Stomach (tissue), 19 donors: ENCODE measurements at places on chromosomes 3 and 15. TPM values are rescaled to one million over a fixed set of nuclear protein-coding genes. Genes with fewer than 3 reads are reported as not detected.

KCNMB2 gene
- not detected for total RNA-seq

HAPLN3 gene
- total RNA-seq = 33.9 TPM

ARGFX gene
- not detected for total RNA-seq

ITPR1 gene
- 23.2 TPM for total RNA-seq

DNAJC19 gene
- 6.1 TPM for total RNA-seq

SCG5 gene
- 16.5 TPM for total RNA-seq

ETV5 gene
- total RNA-seq = 42.6 TPM

FEZF2 gene
- total RNA-seq = not detected

GOLGA6A gene
- not detected for total RNA-seq

MAP6D1 gene
- not detected for total RNA-seq

ZNF621 gene
- 30.4 TPM for total RNA-seq

CPNE4 gene
- 1.6 TPM for total RNA-seq

GOLGA8J gene
- not detected for total RNA-seq

ASB14 gene
- not detected for total RNA-seq

- no peaks in the 10 kb centered on the region for H3K4me1 ChIP-seq
- no peaks in the 10 kb centered on the region for H3K27me3 ChIP-seq
- H3K27ac ChIP-seq = peak overlapping the region; percentile 32
Observed at GRCh38 chr15:87944691-87945090, 311.8 kb downstream of the NTRK3 start.

GRCh38 chr3:51245867-51246266 is 139.2 kb upstream of the MANF start:
- DNase-seq = no peak
- H3K27me3 ChIP-seq = no peaks in the 10 kb centered on the region
- H3K4me3 ChIP-seq = no peak overlapping the region
- no peaks in the 10 kb centered on the region for H3K36me3 ChIP-seq

GRCh38 chr15:89125088-89125826 is 37.0 kb downstream of the ABHD2 start:
- DNase-seq = peak; percentile 49
- H3K4me1 ChIP-seq = peaks cover 66% of the 10 kb centered on the region
- no peaks in the 10 kb centered on the region for H3K27me3 ChIP-seq
- no peak overlapping the region for H3K4me3 ChIP-seq
- peaks cover 46% of the 10 kb centered on the region for H3K36me3 ChIP-seq

- H3K27me3 ChIP-seq = no peaks in the 10 kb centered on the region
- no peak overlapping the region for H3K27ac ChIP-seq
- H3K4me1 ChIP-seq = no peaks in the 10 kb centered on the region
- DNase-seq = no peak
- no peaks in the 10 kb centered on the region for H3K36me3 ChIP-seq
- H3K4me3 ChIP-seq = no peak overlapping the region
Observed at GRCh38 chr3:193095366-193095765, 145.7 kb upstream of the PLAAT1 start.

DNA sequence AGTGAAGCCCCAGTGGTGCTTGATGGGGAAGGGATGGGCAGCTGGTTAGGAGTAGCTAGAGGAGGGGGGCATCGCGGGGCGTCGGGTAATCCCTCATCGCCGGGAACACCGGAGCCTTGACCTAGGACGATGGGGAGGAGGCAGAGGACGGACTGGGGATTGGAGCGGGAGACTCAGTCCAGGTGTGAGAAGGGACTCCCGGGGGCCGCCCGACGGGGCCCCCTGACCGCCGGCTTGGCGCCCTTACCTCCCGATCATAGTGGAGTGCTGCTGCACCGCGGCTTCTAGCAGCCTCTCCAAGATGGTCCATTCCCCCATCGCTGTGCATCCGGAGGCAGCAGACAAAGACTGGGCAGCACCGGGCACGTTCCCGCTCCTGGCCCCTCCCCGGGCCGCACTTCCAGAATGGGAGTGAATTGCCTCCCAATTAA is 612 bp downstream of the GJD2 start:
- H3K27ac ChIP-seq = no peak overlapping the region
- H3K4me1 ChIP-seq = peaks cover 11% of the 10 kb centered on the region
- no peaks in the 10 kb centered on the region for H3K36me3 ChIP-seq
- DNase-seq = no peak

GRCh38 chr15:101710806-101711205 is 13.5 kb downstream of the TARS3 start:
- H3K27me3 ChIP-seq = no peaks in the 10 kb centered on the region
- H3K4me1 ChIP-seq = no peaks in the 10 kb centered on the region
- DNase-seq = no peak
- H3K36me3 ChIP-seq = peaks cover 89% of the 10 kb centered on the region

GRCh38 chr3:52233108-52233591 is 5.8 kb downstream of the TWF2 start:
- H3K27me3 ChIP-seq = no peaks in the 10 kb centered on the region
- peaks cover 65% of the 10 kb centered on the region for H3K36me3 ChIP-seq
- DNase-seq = no peak
- no peak overlapping the region for H3K4me3 ChIP-seq
- peaks cover 46% of the 10 kb centered on the region for H3K4me1 ChIP-seq

DNA sequence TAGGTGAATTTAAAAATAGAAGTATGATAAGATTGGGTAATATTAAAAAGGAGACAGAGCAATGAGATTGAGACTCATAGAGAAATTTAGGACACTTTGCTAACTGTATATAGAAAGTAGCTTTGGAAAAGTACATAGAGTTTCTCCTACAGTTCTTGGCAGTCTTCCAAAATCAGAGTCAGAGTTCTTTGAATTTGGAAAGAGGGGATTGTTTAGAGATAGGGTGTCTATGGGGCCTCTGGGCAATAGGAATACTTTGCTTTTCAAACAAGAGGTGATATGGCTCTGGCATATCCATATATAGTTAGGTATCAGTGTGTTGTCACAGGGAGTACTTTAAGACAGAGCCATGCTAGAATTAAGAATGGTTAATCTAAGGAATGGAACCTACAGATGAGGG is 477.1 kb upstream of the KCNMB2 start:
- H3K4me3 ChIP-seq = no peak overlapping the region
- no peaks in the 10 kb centered on the region for H3K36me3 ChIP-seq
- no peaks in the 10 kb centered on the region for H3K27me3 ChIP-seq
- H3K27ac ChIP-seq = no peak overlapping the region

DNA sequence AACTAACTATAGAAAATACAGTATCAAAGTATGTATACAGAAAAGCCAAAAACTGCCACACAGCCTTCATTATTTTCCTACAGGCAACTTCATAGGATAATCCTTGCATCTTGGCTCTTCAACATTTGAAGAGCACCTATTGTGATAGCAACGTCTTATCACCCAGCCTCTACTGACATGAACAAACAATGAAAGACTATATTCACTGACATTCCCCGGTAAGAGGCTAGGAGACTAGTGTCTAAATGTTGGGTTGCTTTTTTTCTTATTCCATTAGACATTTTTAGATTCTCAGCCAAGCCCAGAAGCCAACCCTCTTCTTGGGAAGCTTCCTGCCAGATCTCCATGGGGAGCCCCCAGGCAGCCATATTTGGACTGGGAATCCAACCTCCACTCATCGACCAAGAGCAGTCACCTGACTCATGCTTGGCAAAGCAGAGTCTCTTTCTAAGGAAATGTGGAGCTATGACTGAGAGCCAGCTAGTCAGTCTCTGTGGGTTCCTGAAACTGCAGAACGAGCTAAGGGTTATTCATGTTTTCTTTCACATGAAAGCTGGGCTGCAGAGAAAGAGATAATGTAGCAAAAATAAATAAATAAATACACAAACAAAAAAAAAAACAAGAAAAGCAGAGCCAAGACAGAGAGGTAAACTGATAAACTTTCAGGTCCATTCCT is 227.5 kb downstream of the MAGI1 start:
- H3K4me3 ChIP-seq = no peak overlapping the region
- H3K36me3 ChIP-seq = no peaks in the 10 kb centered on the region
- no peak overlapping the region for H3K27ac ChIP-seq
- peak; percentile 55 for DNase-seq
- no peaks in the 10 kb centered on the region for H3K27me3 ChIP-seq

GRCh38 chr3:123799544-123800361 is 84.4 kb downstream of the MYLK start:
- no peaks in the 10 kb centered on the region for H3K27me3 ChIP-seq
- H3K36me3 ChIP-seq = no peaks in the 10 kb centered on the region
- H3K4me1 ChIP-seq = peaks cover 10% of the 10 kb centered on the region
- H3K27ac ChIP-seq = no peak overlapping the region
- DNase-seq = no peak

DNA sequence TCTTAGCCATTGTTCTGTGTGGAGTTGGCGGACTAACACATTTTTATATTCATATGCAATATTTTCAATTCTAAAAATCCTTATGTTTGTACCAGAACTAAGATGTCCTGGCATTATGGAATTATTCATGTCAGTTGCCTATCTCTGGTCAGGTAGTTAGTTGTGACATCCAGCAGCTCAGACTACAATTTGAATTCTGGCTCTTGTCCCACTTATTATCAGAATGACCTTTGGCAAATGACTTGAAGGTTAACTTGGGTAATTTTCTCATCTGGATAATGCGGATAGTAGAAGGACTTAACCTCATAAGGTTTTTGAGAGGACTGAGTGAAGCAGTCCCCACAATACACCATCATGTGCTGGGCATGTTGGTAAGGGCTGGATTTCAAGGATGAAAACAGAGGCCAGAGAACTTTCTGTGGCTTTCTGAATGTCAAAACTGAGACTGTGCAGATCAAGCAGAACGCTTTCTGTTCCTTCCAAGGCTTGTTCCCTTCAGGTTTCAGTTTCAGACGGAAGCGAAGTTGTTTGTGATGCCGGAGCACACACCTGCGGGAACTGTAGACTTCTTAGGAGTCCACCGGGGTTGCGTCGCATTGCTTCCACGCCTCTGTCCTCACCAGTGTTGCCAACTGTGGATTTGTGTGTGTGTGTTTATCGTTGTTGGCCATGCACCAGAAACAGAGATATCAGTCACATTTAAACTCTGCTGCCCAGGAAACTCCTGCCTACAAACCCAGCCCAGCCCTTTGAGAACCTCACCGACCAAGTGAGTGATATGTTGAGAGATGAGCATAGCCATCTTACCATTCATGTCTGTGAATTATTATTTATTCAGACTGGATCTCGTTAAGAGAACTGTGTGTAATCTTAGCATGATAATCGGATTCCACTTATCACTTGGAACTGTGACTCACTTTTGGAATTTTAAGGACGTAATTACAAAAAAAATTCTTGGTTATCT is 76.0 kb downstream of the PTPRG start:
- H3K36me3 ChIP-seq = no peaks in the 10 kb centered on the region
- H3K4me1 ChIP-seq = peaks cover 17% of the 10 kb centered on the region
- peak overlapping the region; percentile 79 for H3K27ac ChIP-seq
- no peaks in the 10 kb centered on the region for H3K27me3 ChIP-seq

- DNase-seq = no peak
- no peak overlapping the region for H3K4me3 ChIP-seq
- H3K36me3 ChIP-seq = no peaks in the 10 kb centered on the region
- H3K27me3 ChIP-seq = no peaks in the 10 kb centered on the region
- peaks cover 60% of the 10 kb centered on the region for H3K4me1 ChIP-seq
Observed at GRCh38 chr3:42057561-42058211, 33.5 kb upstream of the TRAK1 start.

- H3K27me3 ChIP-seq = no peaks in the 10 kb centered on the region
- peaks cover 45% of the 10 kb centered on the region for H3K4me1 ChIP-seq
- H3K27ac ChIP-seq = peak overlapping the region; percentile 82
- peaks cover 6% of the 10 kb centered on the region for H3K36me3 ChIP-seq
Observed at GRCh38 chr15:100601617-100602063, 344 bp downstream of the LINS1 start.

- H3K4me1 ChIP-seq = no peaks in the 10 kb centered on the region
- H3K27me3 ChIP-seq = no peaks in the 10 kb centered on the region
- DNase-seq = no peak
- H3K27ac ChIP-seq = no peak overlapping the region
- no peaks in the 10 kb centered on the region for H3K36me3 ChIP-seq
- no peak overlapping the region for H3K4me3 ChIP-seq
Observed at GRCh38 chr15:59473226-59473625, 35.2 kb downstream of the FAM81A start.

DNA sequence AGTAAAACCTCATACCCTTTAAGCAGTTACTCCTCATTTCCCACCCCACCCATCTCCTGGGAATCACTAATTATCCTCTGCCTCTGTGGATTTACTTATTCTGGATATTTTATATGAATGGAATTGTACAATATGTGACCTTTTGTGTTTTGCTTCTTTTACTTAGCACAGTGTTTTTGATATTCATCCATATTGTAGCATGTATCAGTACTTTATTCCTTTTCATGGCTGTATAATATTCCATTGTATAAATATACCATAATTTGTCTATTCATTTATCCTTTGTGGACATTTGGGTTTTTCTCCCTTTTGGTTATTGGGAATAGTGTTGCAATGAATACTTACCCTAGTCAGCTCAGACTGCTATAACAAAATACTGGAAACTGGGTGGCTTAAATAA is 39.2 kb downstream of the SH3GL3 start:
- H3K4me1 ChIP-seq = no peaks in the 10 kb centered on the region
- no peaks in the 10 kb centered on the region for H3K36me3 ChIP-seq
- DNase-seq = no peak
- H3K4me3 ChIP-seq = no peak overlapping the region

GRCh38 chr3:131608296-131608695 is 105.5 kb upstream of the MRPL3 start:
- no peak for DNase-seq
- H3K27me3 ChIP-seq = no peaks in the 10 kb centered on the region
- no peak overlapping the region for H3K4me3 ChIP-seq

GRCh38 chr3:187186801-187187421 is 10.4 kb upstream of the RTP1 start:
- no peaks in the 10 kb centered on the region for H3K36me3 ChIP-seq
- H3K27me3 ChIP-seq = no peaks in the 10 kb centered on the region
- no peak overlapping the region for H3K4me3 ChIP-seq
- DNase-seq = peak; percentile 78
- peak overlapping the region; percentile 65 for H3K27ac ChIP-seq

DNA sequence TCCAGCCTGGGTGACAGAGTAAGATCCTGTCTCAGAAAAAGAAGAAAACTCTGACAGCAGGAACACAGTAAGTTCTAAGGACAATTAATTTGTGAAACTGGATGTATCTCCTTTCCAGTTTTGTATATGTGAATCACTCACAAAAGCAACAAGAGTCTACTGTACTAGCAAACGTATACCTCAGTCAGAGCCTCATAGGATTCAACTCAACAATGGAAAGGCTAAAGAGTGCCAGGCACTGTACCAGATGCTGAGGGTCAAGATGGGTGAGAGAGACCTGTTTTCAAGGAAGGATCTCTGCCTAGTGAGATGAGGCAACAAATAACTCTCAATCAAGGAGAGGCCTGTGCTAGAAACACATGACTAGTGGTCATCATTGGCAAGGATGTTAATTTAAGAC is 14.9 kb downstream of the TBL1XR1 start:
- DNase-seq = no peak
- no peak overlapping the region for H3K27ac ChIP-seq
- H3K36me3 ChIP-seq = no peaks in the 10 kb centered on the region
- H3K4me1 ChIP-seq = peaks cover 14% of the 10 kb centered on the region
- no peak overlapping the region for H3K4me3 ChIP-seq

GRCh38 chr3:32276279-32276841 is 37.9 kb downstream of the CMTM8 start:
- peak; percentile 49 for DNase-seq
- H3K27ac ChIP-seq = no peak overlapping the region
- no peak overlapping the region for H3K4me3 ChIP-seq
- H3K27me3 ChIP-seq = no peaks in the 10 kb centered on the region
- H3K4me1 ChIP-seq = no peaks in the 10 kb centered on the region

- peaks cover 64% of the 10 kb centered on the region for H3K4me1 ChIP-seq
- peak overlapping the region; percentile 12 for H3K4me3 ChIP-seq
- H3K27me3 ChIP-seq = no peaks in the 10 kb centered on the region
- peak; percentile 44 for DNase-seq
- H3K36me3 ChIP-seq = peaks cover 12% of the 10 kb centered on the region
Observed at GRCh38 chr15:72227192-72227586, 3.8 kb downstream of the PKM start.

GRCh38 chr3:40045051-40045450 is 235.6 kb downstream of the MYRIP start:
- DNase-seq = no peak
- H3K27me3 ChIP-seq = no peaks in the 10 kb centered on the region
- H3K36me3 ChIP-seq = peaks cover 4% of the 10 kb centered on the region
- no peak overlapping the region for H3K4me3 ChIP-seq
- H3K4me1 ChIP-seq = no peaks in the 10 kb centered on the region
- no peak overlapping the region for H3K27ac ChIP-seq
